Keratinocyte (primary cell): ENCODE measurements at places on chromosomes 12 and 14.

GRCh38 chr12:2016862-2017545 lies 12.7 kb upstream of the DCP1B start:
- H3K4me3 ChIP-seq: no peak overlapping the region
- H3K4me1 ChIP-seq: no peaks in the 10 kb centered on the region
- no peaks in the 10 kb centered on the region for H3K36me3 ChIP-seq
- no peak for DNase-seq

DNA sequence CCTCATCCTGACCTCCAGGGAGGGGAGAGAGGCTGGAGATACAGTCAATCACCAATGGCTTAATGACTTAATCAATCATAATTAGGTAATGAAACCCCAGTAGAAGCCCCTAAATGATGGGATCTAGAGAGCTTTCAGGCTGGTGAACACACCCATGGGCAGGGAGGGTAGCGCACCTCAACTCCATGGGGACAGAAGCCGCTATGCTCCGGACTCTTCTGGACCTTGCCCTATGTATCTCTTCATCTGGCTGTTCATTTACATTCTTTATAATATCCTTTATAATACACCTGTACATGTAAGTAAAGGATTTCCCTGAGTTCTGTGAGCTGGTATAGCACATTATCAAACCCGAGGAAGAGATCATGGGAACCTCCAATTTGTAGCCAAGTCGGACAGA lies 205.9 kb downstream of the STXBP6 start:
- no peak overlapping the region for H3K4me3 ChIP-seq
- no peaks in the 10 kb centered on the region for H3K4me1 ChIP-seq
- no peaks in the 10 kb centered on the region for H3K36me3 ChIP-seq
- H3K27me3 ChIP-seq: no peaks in the 10 kb centered on the region

DNA sequence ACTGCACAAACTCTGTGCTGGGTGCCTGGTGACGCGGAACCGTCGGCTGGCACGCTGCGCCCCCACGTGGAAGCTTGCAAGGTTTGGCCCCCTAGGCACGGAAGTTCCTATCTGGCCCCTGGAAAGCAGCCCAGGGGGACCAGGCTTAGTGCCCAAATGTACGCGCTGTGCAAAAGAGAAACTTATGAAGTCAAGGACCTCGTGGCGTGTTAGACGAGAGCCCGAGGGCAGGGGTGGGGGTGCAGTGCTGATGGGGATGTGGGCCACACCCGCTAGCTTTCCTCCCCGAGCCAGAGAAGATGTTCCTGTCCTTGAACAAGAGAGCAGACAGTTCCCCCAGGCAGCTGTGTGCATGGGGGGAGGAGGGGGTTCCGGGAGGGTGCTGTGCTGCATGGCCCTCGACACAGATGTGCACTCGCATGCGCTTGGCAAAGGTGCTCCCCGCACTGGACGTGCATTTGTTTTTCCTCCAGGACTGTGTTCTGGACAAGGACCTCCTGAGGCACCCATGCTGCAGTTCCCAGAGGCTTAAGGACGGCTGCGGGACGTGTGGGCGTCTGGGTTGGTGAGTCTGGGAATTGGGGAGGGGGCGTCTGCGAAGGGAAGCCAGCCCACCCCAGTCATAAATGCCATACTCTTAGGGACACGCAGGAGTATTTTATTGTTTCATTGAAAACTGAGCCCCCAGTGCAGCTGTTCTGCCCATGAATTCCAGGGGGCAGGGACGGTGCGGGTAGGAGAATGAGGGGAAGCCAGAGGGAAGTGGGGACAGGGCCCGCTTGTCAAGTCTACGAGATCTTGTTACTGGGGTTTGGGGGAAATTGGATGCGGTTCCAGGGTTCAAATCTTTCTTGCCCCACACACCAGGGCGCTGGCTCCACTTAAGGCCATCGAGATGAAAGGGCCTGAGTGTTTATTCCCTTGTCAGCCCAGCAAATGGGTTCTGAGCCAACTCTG lies 80.0 kb downstream of the NTF3 start:
- H3K27ac ChIP-seq: no peak overlapping the region
- H3K27me3 ChIP-seq: peaks cover 17% of the 10 kb centered on the region

DNA sequence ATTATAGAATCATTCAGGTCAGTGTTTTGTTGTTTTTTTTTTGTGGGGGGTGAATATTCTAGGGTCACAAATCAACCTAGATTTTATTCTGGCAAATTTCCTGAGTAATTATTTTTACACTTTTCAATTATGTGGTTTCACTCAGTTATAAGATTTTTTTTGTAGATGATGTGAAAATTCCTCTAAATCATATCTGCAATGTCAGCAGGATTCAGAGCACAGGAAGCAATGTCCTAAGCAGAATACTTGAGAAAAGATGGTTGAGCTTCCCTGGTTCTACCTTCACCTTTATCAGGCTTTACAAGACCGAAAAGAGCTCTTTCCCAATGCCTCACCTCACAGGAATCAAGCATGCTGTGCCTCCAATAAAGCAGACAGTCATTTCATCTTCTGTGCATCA lies 124.3 kb downstream of the SLC41A2 start:
- H3K27ac ChIP-seq: no peak overlapping the region
- DNase-seq: no peak
- no peaks in the 10 kb centered on the region for H3K36me3 ChIP-seq
- H3K27me3 ChIP-seq: no peaks in the 10 kb centered on the region
- no peak overlapping the region for H3K4me3 ChIP-seq
- H3K4me1 ChIP-seq: no peaks in the 10 kb centered on the region

- no peak overlapping the region for H3K4me3 ChIP-seq
- H3K36me3 ChIP-seq: no peaks in the 10 kb centered on the region
- DNase-seq: no peak
- H3K4me1 ChIP-seq: no peaks in the 10 kb centered on the region
- no peak overlapping the region for H3K27ac ChIP-seq
These were observed 30.9 kb upstream of the KLRF1 start for GRCh38 chr12:9796346-9796745.

DNA sequence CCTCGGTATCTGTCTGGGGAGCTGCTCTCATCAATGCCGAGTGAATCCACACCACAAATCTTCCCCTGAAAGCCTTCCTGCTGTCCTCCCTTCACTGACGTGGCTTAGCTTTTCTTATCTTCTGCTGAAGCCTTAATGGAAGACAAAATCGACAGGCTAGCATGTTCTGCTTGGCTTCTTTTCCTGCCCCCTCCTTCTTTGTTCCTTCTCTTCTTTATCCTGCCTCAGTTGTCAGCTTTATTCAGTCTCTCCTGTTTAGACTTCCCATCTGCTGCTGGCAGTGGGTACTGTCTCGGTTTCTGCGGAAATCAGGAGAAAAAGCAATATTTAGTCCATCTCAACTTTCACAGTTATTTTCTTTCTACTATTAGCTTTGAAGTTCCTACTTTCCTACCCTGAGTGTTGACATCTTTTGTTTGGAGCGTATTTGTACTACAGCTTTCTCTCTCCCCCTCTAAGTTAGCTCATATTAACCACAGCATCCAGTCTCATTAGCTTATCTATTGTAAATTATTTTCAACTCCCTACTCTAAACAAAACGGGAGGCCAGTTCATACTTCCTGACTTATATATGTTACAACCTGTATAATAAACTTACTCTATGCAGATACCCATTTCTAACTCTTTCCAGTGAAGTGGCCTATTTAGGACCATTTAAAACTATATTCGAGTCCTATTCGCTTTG lies 226.0 kb downstream of the DACT1 start:
- H3K27me3 ChIP-seq: no peaks in the 10 kb centered on the region
- no peak overlapping the region for H3K4me3 ChIP-seq
- no peaks in the 10 kb centered on the region for H3K36me3 ChIP-seq
- peaks cover 3% of the 10 kb centered on the region for H3K4me1 ChIP-seq
- DNase-seq: no peak
- H3K27ac ChIP-seq: no peak overlapping the region

GRCh38 chr14:101579372-101580080 lies 18.2 kb downstream of the DIO3 start:
- H3K4me3 ChIP-seq: no peak overlapping the region
- H3K27ac ChIP-seq: no peak overlapping the region
- H3K36me3 ChIP-seq: no peaks in the 10 kb centered on the region

DNA sequence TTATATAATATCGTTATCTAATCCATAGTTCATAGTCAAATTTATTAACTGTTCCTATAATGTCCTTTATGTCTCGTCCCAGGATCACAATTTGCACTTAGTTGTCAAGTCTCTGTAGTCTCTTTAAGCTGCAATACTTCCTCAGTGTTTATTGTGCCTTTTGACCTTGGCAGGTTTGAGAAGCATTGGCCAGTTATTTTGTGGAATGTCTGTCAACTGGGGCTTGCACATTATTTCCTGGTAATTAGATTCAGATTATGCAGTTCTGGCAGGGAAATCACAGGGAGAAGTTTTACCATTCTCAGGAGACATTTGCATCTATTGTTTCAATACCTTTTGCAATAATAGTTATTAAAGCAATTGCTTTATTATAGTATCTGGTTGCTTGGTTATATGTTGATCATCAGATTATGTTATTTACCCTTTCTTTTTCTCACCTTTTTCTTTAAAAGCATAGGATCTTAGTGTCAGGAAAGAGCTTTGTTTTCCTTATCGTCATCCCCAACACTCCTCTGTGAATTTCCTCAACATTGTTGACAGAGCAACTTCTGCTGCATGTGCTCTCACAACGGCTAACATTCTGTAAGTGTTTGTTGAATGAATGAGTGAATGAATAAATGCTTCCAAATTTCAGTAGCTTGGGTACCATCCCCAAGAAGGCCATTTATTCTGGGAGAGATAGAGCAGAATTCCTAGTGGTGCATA lies 3.7 kb upstream of the ART4 start:
- peaks cover 26% of the 10 kb centered on the region for H3K4me1 ChIP-seq
- H3K27ac ChIP-seq: no peak overlapping the region
- no peak overlapping the region for H3K4me3 ChIP-seq

- no peak for DNase-seq
- no peaks in the 10 kb centered on the region for H3K4me1 ChIP-seq
- H3K27me3 ChIP-seq: no peaks in the 10 kb centered on the region
These were observed 83.0 kb downstream of the LRRC9 start for GRCh38 chr14:60002819-60003492.

DNA sequence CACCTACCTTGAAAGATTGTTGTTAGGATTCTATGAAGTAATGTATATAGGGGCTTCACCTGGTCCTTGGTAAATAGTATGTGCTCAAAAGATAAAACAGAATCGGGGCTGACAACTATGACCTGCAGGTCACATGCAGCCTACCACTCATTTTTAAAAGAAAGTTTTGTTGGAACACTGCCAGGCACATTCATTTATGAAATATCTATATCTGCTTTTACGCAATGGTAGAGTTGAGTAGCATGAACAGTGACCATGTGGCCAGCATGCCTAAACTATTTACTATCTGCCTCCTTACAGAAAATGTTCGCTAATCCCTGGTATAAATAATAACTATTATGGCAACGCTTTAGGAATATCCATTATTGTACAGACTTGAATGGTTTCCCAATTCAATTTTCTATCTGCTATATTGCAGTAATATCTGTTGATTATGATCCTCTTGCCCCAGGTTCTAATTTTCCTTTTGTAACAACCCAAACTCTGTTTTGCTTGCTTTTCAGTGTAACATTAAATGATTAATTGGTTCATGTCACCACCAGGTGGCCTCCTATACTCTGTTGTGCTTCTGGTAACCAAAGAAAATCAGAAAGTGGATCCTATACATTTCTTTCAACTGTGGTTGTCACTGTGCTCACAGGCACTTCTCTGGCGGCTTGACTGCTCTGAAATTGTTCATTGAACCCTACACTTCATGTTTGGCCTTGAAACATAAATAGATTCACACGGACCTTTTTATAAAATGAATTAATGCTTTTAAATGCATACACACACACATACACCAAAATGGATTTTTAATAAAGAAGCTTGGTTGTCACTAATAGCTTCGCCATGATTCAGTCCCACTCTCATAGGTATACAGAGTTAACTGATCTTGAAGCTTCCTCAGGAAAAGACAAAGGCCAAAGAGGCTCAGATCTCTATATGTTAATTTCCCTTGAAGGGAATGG lies 227.7 kb upstream of the NPAS3 start:
- H3K27me3 ChIP-seq: no peaks in the 10 kb centered on the region
- DNase-seq: no peak
- no peaks in the 10 kb centered on the region for H3K36me3 ChIP-seq
- H3K4me3 ChIP-seq: no peak overlapping the region

GRCh38 chr14:44966601-44967336 lies 4.8 kb downstream of the TOGARAM1 start:
- H3K27ac ChIP-seq: no peak overlapping the region
- peaks cover 25% of the 10 kb centered on the region for H3K4me1 ChIP-seq
- no peaks in the 10 kb centered on the region for H3K36me3 ChIP-seq
- no peaks in the 10 kb centered on the region for H3K27me3 ChIP-seq
- peak overlapping the region; percentile 33 for H3K4me3 ChIP-seq

- H3K36me3 ChIP-seq: peaks cover 10% of the 10 kb centered on the region
- H3K4me1 ChIP-seq: peaks cover 8% of the 10 kb centered on the region
- H3K27ac ChIP-seq: no peak overlapping the region
- no peaks in the 10 kb centered on the region for H3K27me3 ChIP-seq
- no peak for DNase-seq
- H3K4me3 ChIP-seq: no peak overlapping the region
These were observed 6.7 kb downstream of the TRMT5 start for GRCh38 chr14:60974090-60974651.
